ENCODE measurements at places on chromosomes 13 and 19.

- no peak for DNase-seq
These were observed 30.5 kb downstream of the MLLT1 start for GRCh38 chr19:6249296-6249695.

- DNase-seq = peak; percentile 59
These were observed 1.4 kb upstream of the USF2 start for GRCh38 chr19:35267353-35267817.

DNA sequence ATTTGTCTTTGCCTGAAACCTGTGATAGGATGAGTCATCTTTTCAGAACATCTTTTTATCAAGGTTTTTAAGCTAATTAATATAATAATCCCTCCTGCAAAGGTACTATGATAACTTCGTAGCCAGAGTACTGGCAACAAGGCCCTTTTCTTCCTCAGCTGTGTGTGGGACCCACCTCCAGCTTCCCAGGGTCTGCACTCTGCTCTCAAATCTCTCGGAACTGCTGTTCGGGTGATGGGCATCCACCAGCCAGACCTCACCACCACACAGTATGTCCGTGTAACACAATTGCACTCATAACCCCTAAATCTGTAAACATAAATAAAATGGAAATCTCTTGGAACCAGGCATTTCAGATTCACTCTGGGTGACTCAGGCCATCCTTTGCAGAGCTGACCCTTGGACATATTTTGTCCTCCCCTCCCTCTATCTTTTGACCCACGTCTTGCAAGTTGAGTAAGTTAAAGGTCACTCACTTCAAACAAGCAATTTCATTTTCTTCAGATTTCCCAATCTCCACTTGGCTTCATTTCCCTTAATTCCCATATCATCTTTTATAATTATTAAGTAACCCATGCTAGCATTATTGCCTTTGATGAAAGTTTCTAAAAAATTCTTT is 29.5 kb downstream of the COL4A1 start:
- no peak for DNase-seq

DNA sequence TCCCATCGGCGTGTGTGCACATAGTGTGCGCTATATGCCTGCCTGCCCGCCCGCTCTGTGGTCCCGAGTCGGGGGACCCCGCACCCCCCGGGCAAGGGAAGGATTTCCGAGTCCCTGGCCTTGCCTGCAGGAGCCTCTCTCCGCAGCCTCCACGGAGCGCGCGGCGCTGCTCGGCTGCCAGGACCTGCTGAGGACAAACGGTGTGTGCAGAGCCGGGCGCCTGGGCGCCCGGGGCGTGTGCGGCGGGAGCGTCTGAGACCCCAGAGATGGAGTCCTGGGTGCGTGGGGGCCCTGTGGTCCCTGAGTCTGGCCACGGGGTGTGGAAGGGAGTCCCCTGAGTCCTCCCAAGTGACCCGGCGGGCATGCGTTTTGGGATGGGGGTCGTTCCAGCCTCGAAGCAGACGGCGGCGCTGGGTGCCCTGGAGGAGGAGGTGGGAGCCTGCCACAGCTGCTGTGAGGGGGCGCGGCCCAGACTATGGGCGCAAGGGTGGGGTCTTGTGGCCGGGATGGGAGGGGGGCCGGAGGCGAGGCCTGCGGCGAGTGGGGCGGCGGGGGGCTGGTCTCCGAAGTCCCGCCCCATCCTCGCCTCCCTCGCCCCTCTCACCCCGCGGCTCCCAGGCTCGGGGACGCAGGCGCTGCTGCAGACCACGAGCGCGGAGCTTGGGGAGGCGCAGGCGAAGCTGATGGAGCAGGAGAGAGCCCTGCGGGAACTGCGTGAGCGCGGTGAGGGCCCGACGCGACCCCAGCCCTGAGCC is 25.3 kb downstream of the CLEC4M start:
- no peak for DNase-seq

DNA sequence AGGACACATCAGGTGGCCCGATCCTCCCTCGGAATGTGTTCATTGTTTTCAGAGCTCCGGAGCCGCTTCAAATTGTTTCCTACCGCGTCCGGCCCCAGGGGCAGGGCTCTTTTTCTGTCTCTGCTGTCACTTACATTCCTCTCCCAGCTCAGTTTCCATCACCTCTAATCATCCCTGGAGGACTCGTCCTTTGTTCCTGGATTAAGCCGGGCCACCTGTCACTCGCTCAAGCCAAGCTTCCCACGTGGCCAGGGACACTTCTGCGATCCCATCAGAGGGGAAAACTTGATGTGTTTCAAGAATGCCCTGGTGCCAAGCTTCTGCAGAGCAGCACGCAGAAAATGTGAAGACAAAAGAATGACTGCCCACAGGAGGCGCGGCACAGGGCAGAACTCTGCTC is 13.5 kb downstream of the IL17D start:
- peak; percentile 60 for DNase-seq

DNA sequence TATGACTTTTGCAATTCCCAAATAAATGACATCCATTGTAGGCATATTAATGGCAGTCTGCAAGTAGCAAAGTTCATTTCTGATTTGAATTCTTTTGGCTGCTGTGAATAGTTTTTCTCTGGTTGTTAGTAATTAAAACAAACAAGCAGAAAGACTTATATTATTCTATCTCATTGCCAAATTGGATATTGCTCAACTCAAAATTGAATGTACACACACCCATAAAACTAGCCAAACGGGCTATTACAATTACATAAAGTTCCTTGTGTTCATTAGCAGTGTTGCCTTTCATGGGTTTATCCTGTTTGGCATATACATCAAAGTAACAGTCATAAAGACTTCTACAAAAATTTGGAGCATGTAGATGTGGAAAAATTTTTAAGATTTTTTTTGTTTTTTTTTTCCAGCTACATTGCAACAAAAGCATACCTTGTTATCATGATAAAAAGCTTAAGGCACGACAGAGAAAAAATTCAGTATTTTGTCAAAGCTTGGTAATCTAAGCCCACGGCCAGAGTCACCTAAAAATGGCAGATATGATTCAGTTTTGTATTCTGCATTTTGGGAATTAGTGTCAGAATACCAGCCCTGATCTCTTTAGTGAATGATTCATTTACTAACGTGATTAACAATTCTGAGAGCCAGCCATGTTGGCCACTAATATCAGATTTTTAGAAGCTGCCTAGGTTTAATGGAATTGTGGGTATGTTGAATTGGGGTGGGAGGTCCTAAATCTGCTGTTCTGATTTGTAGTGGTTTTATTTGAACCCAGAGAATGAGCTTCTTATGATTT is 108.4 kb downstream of the KLF5 start:
- DNase-seq = no peak

DNA sequence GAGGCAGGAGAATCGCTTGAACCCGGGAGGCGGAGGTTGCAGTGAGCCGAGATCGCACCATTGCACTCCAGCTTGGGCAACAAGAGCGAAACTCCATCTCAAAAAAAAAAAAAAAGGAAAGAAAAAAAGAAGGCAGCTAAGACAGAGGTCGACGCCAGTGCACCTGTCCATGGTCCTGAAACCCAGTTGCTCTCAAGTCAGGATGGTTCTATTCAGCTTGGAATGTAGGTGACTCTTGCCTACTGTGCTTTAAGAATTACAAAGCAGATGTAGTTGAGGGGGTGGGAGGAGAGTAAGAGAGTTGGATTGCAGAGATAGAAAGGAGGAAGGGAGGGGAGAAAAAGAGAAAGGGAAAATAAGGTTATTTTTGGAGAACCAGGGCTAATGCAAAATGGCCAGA is 18.7 kb downstream of the CACNG7 start:
- DNase-seq = peak; percentile 76

- no peak for DNase-seq
These were observed 33.8 kb downstream of the SERP2 start for GRCh38 chr13:44407379-44407778.

DNA sequence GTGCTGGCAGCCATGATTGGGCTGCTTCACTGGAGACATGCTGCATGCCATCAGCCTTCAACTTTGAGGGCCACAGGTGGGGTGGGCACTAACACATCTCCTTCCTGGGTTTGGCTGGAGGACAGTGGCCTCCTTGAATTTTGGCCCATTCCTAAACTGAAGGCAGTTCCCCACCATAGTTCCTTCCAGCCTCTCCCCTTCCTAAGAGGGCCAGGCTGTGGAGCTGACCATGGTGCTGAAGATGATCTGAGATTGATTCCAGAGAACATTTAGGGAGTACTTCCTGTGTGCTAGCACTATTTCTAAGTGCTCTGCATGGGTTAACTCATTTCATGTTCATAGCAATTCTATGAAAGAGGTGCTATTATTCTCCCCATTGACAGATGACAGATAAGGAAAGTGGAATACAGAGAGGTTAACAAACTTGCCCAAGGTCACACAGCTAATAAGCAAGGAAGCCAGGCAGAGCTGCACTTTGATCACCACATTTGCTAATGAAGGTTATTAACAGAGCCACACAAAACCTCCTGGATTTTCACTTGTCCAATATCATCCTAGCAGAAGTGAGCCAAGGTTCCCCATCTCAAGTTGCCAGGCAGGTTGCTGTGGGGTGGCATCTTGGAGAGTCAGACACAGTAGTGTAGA is 175.3 kb downstream of the ZIC5 start:
- DNase-seq = peak; percentile 78

- DNase-seq = no peak
These were observed 10.2 kb upstream of the CBLC start for GRCh38 chr19:44767295-44768180.

DNA sequence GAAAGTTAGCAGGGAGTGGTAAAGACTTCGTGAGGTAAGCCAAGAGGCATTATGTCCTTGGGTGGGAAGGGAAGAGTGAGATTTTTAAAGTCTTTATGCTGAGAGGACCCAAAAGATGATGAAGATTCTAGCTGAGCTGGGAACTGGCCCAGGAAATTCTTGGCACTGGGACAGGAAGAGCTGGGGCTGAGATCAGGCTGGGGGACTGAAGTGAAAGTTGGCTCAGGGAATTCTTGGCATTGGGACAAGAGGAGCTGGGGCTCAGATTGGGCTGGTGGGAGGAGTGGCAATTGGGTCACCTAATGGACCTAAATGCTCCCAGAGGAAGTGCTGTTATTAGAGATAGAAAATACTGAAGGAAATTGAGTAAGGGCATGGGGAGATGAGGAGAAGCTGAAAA is 8.8 kb downstream of the SCEL start:
- no peak for DNase-seq

GRCh38 chr13:104796581-104796980 is 1730.4 kb upstream of the SLC10A2 start:
- no peak for DNase-seq

GRCh38 chr13:25692099-25692498 is 320.3 kb downstream of the ATP8A2 start:
- DNase-seq = peak; percentile 58

DNA sequence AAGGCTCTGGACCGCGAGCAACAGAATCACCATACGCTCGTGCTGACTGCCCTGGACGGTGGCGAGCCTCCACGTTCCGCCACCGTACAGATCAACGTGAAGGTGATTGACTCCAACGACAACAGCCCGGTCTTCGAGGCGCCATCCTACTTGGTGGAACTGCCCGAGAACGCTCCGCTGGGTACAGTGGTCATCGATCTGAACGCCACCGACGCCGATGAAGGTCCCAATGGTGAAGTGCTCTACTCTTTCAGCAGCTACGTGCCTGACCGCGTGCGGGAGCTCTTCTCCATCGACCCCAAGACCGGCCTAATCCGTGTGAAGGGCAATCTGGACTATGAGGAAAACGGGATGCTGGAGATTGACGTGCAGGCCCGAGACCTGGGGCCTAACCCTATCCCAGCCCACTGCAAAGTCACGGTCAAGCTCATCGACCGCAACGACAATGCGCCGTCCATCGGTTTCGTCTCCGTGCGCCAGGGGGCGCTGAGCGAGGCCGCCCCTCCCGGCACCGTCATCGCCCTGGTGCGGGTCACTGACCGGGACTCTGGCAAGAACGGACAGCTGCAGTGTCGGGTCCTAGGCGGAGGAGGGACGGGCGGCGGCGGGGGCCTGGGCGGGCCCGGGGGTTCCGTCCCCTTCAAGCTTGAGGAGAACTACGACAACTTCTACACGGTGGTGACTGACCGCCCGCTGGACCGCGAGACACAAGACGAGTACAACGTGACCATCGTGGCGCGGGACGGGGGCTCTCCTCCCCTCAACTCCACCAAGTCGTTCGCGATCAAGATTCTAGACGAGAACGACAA is 1.8 kb downstream of the PCDH17 start:
- DNase-seq = peak; percentile 88

GRCh38 chr19:33171916-33172359 is 22.2 kb upstream of the LRP3 start:
- no peak for DNase-seq

- DNase-seq = peak; percentile 77
These were observed 202.9 kb downstream of the USP12 start for GRCh38 chr13:26968431-26969341.

- no peak for DNase-seq
These were observed 44.6 kb upstream of the URI1 start for GRCh38 chr19:29897466-29897865.

GRCh38 chr13:40318366-40318765 is 348.1 kb downstream of the FOXO1 start:
- no peak for DNase-seq

GRCh38 chr13:51998723-51999509 is 12.3 kb downstream of the ATP7B start:
- DNase-seq = peak; percentile 68

DNA sequence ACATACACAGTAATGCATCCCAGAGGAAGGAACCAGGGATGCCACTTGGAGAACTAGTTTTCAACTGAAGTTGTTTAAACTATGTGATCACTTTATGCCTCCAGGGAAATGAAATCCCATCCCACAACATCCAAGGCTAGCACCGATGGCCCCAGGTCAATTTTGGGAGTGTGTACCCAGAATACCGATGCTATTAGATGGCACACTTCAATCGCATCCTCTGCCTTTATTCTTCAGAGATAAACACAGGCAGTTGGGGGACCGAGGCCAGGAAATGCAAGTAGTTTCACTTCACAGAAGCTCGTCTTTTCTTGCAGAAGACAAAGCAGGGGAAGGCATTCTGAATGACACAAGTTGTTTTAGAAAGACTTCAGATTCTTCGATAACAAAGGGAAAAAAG is 13.8 kb downstream of the STK24 start:
- DNase-seq = no peak

DNA sequence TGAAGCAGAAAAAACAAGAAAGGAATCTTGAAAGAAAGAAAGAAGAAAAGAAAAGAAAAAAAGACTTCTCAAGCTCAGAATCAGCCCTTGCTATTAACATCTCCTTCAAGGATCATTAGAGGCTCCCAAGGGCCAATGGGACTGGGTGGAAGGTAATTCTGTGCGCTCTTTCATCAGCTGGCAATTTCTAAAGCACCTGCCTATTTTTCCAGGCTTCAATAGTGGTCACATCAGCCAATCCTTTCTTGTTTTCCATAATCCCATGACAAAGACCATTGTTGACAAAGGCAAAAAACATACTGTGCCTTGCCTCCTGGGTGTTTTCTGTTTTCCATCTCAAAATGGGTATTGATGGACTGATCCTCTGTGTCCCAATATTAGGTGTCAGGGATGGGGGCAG is 88.2 kb upstream of the TSC22D1 start:
- no peak for DNase-seq
